ENCODE measurements at places on chromosomes 13 and 19.

GRCh38 chr19:41879670-41880328 lies 2.7 kb downstream of the CD79A start:
- DNase-seq: no peak

DNA sequence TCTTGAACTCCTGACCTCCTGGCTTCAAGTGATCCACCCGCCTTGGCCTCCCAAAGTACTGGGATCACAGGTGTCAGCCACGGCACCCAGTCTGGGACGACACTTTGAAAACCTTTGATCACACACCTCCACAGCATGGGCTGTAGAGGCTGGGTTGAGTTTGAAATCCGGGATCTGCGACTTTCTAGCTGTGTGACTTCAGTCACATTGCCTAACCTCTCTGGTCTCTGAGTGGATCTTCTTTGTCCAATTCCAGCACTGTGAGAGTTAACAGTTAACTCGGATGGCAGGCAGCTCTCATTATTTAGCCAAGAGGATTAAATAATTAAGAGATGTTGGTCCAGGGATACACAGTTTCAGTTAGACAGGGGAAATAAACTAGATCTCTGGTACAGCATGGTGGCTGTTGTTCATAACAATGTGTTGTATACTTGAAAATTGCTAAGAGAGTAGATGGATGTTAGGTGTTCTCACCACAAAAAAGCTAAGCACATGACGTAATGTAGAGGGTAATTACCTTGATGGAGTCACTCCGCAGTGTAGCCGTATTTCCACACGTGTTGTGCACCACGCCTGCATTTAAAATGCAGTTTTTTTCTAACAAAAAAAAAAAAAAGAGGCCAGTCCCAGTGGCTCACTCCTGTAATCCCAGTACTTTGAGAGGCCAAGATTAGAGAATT lies 1.9 kb downstream of the GALP start:
- DNase-seq: no peak

DNA sequence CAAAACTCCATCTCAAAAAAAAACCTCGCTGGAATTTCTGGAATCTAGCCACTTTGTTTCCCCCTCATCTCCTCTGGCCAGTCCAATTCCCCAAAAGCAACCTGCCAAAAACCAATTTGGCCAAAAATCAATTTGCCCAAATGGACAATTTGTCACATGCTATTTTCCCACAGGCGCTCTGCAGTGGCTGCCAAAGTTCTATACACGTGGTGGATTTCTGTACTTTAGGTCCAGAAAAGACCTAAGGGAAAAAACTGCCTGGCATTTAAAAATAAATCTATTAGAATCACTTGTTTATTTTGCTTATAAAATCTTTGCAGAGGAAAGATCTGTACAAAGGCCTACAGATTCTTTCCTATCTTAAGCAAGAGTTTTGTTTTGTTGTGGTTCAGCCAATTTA lies 79.4 kb downstream of the MAP4K1 start:
- DNase-seq: no peak

- no peak for DNase-seq
Observed at GRCh38 chr13:48574041-48574796, 41.3 kb upstream of the RCBTB2 start.

DNA sequence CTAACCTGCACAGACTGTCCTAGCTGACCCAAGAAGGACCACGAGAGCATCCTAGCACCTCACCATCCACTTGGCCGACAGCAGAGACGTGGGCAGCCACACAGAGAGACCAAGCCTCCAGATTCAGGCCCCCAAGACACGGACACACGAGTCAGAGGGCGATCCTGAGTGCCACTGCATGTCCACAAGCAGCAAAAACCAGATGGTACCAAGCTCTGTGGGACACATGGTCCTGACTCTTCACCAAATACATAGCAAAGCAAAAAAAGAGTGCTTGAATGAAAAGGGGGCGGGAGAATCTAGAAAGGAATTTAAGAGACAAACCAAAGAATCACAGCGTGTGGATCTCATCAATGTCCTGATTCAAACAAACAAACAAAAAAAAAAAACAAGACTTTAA lies 45.2 kb downstream of the MLLT1 start:
- no peak for DNase-seq
